ENCODE measurements at places on chromosomes 2 and 18.

DNA sequence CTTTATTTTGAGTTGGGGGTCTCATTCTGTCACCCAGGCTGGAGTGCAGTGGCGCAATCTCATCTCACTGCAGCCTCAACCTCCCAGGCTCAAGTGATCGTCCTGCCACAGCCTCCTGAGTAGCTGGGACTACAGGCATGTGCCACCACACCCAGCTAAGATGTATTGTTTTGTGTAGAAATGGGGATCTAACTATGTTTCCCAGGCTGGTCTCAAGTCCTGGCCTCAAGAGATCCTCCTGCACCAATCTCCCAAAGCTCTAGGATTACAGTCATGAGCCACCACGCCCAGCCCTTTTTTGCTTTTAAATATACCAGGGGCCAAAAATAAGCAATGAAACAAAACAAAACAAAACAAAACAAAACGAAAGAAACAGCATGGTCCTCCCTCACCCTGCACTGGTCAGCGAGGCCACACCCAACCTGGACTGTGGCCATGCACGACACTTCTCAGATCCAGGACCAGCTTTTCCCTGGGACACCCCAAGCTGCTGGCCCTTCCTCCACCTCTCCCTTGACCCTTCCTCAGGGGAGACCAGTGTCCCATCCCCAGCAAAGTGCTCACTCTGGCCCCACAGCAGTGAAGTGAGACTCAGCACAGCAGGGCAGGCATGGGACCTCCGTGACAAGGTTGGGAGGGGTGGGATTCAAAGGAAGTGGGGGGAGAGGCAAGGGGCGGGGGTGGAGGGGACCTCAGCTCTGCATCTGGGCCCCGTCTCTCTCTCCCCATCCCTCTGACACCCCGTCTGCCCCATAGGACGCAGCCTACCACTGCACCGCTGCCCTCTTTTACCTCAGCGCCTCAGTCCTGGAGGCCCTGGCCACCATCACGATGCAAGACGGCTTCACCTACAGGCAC lies 23.5 kb downstream of the MAL start:
- DNase-seq, result no peak

- no peak for DNase-seq
These were observed 140.5 kb downstream of the TPGS2 start for GRCh38 chr18:36688020-36688965.

DNA sequence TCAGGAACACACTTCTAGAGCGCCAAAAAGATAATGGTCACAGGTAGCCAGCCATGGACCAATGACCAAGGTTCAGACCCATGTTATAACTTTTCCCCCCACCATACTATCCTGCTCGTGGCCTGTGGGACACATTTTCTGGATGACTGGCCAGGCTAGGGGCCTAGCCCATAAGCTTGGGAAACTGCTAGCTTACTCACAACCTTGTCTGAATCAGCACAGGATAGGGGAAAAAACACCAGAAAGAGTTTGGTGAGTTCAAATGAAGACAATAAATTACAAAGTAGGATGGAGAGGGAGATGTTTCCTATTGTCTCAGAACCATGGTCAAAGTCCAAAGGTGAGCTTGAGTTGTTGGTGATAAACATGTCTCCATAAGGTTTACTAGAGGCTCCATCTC lies 156.3 kb upstream of the CCDC68 start:
- no peak for DNase-seq

GRCh38 chr2:51247252-51247805 lies 215.4 kb upstream of the NRXN1 start:
- no peak for DNase-seq

DNA sequence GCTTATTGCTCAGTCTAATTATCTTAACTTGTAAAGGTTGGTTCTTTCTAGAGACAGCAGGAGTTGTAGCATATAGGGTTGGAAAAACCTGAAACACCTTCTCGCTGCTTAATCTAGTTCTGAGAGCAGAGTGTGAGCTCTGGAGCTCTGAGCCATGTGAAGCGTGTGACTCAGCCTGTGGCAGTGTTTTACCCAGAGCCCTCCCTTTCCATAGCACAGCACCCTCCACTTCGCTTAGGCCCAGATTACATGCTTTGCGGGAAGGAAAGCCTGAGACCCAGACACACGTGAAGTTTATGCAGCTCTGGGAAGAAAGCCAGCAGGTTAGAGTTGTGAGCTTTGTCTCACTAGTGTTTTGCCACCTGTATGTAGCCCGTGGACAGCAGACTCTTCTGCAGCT lies 74.5 kb downstream of the INPP4A start:
- no peak for DNase-seq

DNA sequence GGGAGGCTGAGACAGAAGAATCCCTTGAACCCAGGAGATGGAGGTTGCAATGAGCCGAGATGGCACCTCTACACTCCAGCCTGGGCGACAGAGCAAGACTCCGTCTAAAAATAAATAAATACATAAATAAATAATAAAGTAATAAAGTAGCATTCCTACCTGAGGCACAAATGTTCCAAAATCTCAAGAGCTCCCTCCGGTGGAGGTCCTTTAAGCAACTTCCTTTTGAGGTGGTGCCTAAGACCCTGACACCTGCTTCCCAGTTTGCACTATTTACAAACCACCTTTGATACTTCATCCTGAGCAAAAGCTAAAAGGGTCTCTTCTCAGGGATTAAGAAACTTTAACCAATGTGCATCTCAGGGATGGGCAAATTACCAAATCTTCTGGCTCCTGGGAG lies 505.1 kb downstream of the CNTNAP5 start:
- DNase-seq, result no peak

- no peak for DNase-seq
These were observed 101.3 kb downstream of the DYSF start for GRCh38 chr2:71554706-71555056.

DNA sequence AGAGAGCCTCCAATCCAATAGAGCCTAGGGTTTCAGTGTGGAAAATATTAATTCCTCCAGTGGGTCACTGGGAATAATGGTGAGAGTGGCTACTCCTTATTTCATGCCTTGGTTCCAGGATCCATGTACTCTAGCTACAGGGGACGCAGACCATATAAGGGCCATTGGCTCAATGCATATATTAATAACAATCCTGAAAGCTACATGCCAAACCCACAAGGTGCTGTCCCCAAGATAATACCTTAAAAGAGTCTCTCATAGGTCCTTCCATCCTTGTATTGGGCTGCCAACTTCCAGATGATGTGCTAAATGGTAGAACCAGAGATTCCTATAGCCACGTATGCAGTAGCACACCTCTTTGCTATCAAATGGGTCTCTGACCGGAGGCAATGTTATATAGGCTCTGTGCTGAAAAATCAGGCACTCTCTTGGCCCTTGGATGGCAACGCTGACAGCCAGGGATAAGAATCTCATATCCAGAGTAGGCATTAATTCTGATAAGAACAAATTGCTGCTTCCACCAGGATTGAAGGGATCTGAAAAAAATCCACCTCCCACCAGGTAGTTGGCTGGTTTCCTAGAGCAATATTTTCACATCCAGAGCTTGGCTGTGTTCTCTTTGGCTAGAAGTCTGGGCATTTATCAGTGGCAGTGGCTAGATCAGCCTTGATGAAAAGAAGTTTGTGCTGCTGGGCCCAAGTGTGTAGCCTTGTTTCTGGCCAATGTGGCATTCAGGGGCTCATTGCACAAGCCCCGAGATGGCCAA lies 218.1 kb upstream of the MGAT5 start:
- no peak for DNase-seq

- no peak for DNase-seq
These were observed 1579.4 kb upstream of the TMEFF2 start for GRCh38 chr2:193774166-193774565.

- no peak for DNase-seq
These were observed 1325.4 kb upstream of the ZEB2 start for GRCh38 chr2:145845207-145845894.

- no peak for DNase-seq
These were observed 481.2 kb downstream of the NUP35 start for GRCh38 chr2:183605440-183605839.

DNA sequence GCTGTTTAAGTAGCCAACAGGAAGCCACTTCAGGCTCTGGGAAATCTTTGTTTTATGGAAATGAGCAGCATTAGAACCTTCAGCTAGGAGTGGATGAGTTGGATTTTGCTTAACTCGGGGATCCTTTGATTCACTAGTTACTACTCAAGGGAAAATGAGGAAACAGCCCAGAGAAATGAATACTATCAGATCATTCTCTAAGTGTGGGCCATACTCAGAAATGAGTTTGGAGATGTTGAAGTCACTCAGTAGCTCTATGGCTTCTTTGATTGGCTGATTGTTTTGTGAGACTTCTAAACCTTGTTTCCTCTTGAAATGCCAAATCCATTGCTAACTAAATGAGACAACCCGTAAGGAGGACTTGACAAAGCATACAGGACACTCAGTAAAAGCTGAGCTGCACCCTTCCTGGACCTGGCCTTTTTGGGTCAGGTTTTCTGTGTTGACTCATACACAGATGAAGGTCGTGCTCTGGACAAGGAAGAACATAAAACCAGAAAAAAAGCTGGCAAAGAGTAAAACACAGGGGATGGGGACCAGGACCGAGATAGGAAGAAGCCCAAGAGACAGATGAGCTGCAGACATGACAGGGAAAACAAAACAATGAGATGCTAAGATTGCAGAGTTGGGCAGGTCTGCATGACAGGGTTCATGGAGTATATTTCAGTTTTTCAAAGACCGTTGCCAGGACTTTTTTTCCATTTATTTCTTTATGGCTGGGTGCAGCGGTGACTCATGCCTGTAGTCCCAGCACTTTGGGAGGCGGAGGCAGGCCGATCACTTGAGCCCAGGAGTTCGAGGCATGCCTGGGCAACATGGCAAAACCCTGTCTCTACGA lies 41.6 kb downstream of the INO80C start:
- no peak for DNase-seq

DNA sequence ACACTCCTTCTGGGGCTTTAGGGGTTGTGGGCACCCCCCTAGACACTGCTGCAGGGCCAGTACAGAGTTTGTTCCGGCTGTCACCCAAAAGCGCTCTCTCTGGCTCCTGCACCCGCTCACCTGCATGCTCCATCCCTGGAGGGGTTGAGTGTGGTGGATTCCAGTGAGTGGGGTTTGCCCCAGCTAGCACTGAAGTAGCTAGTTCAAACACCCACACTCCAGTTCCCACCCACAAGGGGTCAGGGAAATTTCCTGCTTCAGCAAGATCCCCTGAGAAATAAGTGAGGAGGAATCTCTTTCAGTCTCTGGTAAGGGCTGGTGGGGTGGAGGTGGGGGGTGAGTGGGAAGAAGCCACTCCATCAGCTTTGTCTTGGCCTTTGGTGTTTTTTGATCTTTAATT lies 73.6 kb downstream of the TMEM17 start:
- no peak for DNase-seq

DNA sequence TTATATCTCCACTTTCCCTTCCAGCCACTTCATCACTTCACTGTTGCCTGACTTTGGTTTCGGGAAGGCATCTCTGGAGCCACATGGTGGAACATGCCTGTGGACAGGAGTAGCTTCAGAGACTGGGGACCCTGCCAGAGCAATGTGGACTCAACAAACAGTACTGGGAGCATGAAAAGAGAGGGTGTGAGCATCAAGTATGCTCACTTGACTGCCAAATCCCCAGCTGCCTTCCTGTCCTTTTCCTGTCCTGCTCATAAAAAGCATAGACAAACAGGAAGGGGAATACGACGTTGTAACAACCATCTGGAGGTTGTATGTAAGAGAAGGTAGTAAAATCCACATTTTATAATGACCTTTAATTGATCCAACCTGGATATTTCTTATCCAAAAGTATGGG lies 61.3 kb upstream of the CSRNP3 start:
- DNase-seq, result no peak

DNA sequence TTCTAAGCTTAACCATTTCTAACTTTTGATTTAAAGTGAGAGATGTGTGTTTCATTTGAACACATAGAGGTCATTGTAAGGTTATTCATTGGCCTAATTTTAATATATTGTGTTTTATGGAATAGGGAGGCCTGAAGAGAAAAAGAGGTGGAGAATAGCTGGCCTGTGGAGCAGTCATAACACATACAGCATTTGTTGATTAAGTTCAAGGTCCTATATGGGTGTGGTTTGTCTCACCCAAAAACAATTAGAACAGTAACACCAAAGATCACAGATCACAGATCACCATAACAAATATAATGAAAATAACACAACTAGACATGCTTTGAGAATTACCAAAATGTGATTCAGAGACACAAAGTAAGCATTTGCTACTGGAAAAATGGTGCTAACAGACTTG lies 252.4 kb upstream of the SPOPL start:
- no peak for DNase-seq

GRCh38 chr2:173064151-173064805 lies 11.4 kb upstream of the MAP3K20 start:
- DNase-seq, result no peak

DNA sequence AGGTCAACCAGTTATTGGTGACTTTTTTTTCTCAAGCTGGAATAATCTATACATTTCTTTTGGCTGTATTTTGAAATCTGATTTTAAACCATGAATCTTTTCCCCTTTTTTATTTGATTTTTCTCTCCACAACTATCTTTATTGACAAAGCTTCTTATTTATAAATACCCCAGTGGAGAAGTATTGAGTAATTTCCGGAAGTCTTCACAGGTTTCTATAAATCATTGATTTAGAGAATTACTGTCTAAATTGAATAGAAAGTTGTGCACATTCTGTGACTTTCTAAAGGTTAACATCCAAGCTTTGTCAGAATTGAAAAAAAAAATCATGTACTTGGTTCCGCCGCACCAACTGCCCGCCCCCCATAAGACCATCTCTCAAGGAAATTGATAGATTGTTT lies 39.8 kb downstream of the XRCC5 start:
- DNase-seq, result no peak

All from T follicular helper cell (primary cell).